Left lung (tissue), 14 donors: ENCODE measurements at places on chromosomes 4 and X. TPM values are rescaled to one million over a fixed set of nuclear protein-coding genes. Genes with fewer than 3 reads are reported as not detected.

GRCh38 chr4:7529368-7530080, 94.8 kb upstream of the PSAPL1 start:
- no peak for DNase-seq

DNA sequence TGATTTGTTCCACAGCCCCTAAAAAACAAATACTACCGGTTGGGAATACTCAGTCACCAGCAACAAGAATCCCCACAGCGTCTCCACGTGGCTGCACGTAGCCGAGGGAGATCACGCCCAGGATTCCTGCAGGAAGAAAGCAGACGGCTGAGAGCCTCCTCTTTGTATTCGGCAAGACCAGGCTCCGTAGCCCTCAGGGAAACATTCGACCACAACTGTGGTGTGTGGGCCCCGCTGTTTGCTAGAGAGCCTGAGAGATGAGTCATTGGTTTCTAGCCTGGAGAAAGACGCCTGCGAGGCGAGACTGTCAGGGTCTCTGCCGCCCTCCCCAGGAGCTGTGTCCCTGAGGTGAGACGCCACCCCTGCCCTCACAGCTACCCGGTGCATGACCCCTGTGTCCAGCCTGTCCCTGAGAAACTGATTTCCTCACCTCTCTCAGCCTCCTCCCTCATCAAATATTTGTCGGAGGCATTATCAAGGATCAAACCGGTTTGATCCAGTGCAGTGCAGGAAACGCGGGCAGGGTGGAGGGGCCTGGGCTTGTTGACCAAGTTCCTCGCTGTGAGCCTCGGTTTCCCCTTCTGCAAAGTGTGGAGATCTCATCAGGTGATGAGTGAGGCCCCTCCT, 4.7 kb upstream of the S100P start:
- DNase-seq, result peak; percentile 33

The ERCC6L gene
- polyA plus RNA-seq, result 3.6 TPM

DNA sequence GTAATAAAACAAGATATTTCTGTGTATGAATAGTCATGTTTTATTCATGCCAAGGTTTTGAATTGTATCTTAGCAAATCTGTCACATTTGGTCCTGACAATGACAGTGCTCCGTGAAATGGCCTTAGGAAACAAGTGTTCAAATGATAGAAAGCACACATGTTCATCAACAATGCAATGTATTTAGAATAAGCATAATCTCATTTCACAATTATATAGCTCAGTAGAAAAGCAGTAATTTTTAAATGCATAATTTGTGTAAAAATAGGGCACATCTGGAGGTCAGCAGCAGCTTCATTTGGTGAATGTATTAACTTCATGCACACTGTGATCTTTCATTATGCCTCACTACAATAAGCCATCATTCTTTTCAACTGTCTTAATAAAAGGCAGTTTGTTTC, 380.4 kb downstream of the GPM6A start:
- no peak for DNase-seq

GRCh38 chr4:8688908-8689445, 96.4 kb downstream of the CPZ start:
- no peak for DNase-seq

The CLCN4 gene
- 5.4 TPM for polyA plus RNA-seq

DNA sequence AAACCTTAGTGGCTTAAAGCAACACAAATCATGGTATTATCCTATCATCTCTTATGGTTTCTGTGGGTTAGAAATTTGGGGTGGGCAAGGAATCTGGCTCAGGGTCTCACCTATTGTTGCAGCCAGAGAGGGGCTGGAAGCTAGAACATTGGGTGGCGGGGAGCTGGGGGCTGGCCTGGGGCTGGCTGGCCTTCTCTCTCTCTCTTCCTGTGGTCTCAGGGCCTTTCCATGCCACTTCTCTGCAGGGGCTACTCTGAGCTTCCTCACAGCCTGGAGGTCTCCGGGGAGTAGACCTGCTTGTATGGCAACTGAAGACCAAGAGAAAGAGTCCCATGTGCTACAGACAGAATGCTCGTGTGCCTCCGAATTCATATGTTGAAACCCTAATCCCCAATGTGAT, 10.7 kb upstream of the XPNPEP2 start:
- no peak for DNase-seq

- no peak for DNase-seq
These were observed 30.3 kb downstream of the STPG2 start for GRCh38 chr4:98113012-98113411.

DNA sequence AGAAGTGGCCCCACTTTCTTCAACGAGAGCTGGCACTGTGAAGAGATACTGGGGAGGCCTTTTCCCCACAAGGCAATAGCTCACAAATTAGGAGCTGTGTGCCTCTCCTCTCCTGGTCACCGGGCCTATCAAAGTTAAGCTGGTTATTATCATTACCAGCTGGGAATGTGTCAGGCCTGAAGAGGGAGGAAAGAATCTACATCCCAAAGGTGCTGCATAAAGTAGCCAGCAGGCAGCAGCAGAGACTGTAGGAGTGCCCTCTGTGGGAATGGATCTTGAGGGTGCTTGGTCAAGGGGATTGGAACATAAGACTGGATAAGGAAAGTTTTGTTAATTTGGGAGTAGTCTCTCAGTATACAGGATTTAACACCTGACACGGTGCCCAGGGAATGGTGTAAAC, 9.1 kb upstream of the TMPRSS11D start:
- DNase-seq, result no peak

The ERVMER34-1 gene
- 3.1 TPM for polyA plus RNA-seq

The DACH2 gene
- polyA plus RNA-seq, result 5.4 TPM

The PPP1R2C gene
- polyA plus RNA-seq, result not detected

DNA sequence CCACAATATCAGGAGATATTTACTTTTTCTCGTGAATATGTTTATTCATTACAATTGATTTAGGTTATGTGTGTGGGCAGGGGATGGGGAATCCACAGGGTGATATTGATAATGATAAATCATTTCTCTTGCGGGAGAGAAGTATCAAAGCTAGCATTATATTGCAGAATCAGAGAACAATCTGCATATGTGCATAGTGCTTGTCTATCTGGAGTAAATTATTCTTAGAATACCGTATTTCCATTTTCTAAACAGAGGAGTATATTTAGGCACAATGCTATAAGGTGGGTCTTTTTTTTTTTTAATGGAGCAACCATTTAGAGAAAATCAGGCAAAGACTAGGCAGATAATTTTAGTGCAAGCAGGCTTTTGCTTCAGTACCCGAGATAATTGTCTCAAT, 166.0 kb upstream of the ARX start:
- no peak for DNase-seq

- DNase-seq, result no peak
These were observed 60.7 kb downstream of the FAM53A start for GRCh38 chr4:1623400-1623799.

DNA sequence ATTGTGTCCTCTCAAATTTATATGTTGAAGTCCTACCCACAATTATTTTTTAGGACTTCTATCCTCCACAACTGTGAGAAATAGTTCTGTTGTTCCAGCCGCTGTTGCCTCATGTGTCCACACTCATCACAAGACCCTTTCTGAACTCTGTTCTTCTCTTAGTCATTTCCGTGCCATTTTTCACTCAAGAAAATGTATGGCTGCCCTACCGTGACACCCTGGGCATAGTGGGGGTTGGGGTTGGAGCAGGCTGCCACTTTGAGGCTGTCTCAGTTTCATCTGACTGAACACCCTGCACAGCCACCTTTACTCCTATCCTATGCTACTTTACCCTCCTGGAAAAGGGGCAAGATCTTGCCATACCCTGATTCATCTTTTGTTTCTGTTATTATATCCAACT, 319.1 kb downstream of the TENM3 start:
- no peak for DNase-seq

DNA sequence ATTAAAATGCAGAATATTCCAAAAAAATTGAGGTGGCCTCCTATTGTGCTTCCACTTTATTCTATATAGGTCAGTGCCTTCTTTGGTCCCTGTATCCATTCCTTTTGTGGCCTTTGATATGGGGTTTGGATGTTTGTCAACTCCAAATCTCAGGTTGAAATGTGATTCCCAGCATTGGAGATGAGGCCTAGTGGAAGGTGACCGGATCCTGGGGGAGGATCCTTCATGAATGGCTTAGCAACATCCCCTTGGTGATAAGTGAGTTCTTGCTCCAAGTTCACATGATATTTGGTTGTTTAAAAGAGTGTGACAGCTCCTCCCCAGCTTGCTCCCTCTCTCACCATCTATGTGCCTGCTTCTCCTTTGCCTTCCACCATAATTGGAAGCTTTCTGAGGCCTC, 380.6 kb downstream of the INPP4B start:
- no peak for DNase-seq

The SSX4 gene
- not detected for polyA plus RNA-seq

The SPANXN4 gene
- not detected for polyA plus RNA-seq

- DNase-seq, result no peak
These were observed 200.0 kb downstream of the RELL1 start for GRCh38 chr4:37486166-37486565.

The FRMPD4 gene
- 0.70 TPM for polyA plus RNA-seq

DNA sequence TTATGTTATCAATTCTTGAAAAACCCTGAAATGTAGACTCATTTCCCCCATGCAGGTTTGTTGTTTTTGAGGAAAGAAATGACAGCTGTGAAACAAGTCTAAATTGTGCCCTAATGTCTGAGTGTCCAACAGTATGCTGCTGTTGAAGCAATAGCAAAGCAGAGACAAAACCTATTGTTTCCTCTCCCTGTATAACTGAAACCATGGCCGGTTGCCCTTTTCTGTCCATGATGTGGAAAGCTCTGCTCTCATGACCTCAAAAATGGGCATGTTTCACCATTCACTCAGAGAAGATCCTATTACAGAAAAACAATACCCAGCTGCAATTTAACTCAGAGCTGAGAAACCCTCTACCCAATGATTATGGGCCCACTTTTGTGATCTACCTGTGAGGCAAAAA, 312.6 kb upstream of the FTHL17 start:
- DNase-seq, result no peak

DNA sequence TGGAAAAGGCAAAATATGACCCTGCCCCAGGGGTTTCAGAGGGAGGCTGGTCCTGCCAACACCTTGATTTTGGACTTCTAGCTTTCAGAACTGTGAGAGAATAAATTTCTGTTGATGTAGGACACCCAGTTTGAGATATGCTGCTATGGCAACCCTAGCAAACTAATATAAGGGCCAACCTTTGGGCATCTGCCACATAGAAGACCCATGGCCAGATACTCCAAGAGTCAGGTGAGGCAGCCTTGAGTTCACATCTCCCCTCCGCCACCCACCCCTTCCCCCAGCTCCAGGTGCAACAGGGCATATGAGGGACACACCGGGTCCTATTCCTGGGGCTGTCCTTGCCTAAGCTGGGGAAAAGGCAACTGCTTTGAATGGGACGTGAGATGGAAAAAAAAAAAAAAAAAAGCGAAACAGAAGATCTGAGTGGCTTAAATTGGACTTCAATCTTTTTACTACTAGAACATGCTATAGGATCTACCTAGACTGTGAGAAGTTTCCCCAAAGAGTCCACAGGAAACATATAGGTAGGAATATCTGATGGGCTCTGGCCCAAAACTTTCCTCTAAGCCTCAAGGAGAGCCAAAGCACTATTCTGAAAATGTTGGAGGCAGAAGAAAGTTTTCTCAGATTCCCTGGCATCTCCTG, 56.5 kb upstream of the PROM1 start:
- DNase-seq, result no peak

The APLN gene
- polyA plus RNA-seq, result 4.7 TPM

The AADAT gene
- 71.4 TPM for polyA plus RNA-seq

The CCDC149 gene
- 26.1 TPM for polyA plus RNA-seq

The GABRQ gene
- polyA plus RNA-seq, result 0.85 TPM

The PNMA6F gene
- not detected for polyA plus RNA-seq

The EXOC1L gene
- not detected for polyA plus RNA-seq

GRCh38 chr4:2482693-2483092, 13.8 kb downstream of the RNF4 start:
- DNase-seq, result peak; percentile 43

- DNase-seq, result no peak
These were observed 15.0 kb upstream of the ELF4 start for GRCh38 chrX:130125091-130125874.

- DNase-seq, result no peak
These were observed 62.3 kb upstream of the NAP1L5 start for GRCh38 chr4:88759895-88760290.
